Renal cortical epithelial cell (primary cell): ENCODE measurements at places on chromosomes 7 and 10. TPM values are rescaled to one million over a fixed set of nuclear protein-coding genes. Genes with fewer than 3 reads are reported as not detected.
A peak's percentile ranks its signal among the peaks of the same experiment; 100 is the strongest.

- DNase-seq = no peak
Observed at GRCh38 chr10:22833781-22834180, 94.1 kb upstream of the ARMC3 start.

- DNase-seq = no peak
Observed at GRCh38 chr7:20793694-20794394, 7.2 kb upstream of the SP8 start.

GRCh38 chr7:81693080-81693479 lies 76.8 kb downstream of the HGF start:
- no peak for DNase-seq

GRCh38 chr10:124131172-124131571 lies 37.8 kb upstream of the CHST15 start:
- no peak for DNase-seq

- DNase-seq = no peak
Observed at GRCh38 chr10:27258492-27258837, 17.9 kb upstream of the ACBD5 start.

- no peak for DNase-seq
Observed at GRCh38 chr7:12783421-12784095, 96.1 kb downstream of the ARL4A start.

DNA sequence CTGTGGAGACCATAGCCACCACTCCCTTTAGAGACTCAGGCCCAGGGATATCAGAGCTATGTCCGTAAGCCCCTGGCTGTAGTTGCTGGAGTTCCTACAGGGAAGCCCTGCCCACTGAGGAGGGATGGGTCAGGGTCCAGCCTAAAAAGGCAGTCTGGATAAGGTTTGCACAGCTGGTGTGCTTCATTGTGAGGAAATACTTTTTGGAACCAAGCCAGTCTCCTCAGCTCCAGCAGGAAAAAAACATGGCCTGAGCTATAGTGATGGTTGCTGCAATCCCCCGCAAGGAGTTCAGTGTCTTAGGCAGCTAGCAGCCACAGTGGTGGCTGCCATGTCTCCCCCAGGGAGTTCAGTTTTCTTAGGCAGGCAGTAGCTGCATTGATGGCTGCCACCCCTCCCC lies 52.6 kb upstream of the CYP2C8 start:
- peak; percentile 19 for DNase-seq

- DNase-seq = no peak
Observed at GRCh38 chr7:94741179-94741578, 85.2 kb upstream of the SGCE start.

Gene DAGLB
- 15.6 and 36.7 TPM in 2 replicates for total RNA-seq

Gene OR6B1
- not detected in 2 replicates for total RNA-seq

Gene FEZF1
- total RNA-seq = not detected in 2 replicates

Gene ARHGEF35
- total RNA-seq = 22.4 and 25.0 TPM in 2 replicates

Gene FGFR2
- 4.7 and 50.3 TPM in 2 replicates for total RNA-seq

Gene PLAC9
- total RNA-seq = not detected in 2 replicates

Gene LRRD1
- total RNA-seq = 0.05 TPM in 1 of 2 replicates, not detected in the other

Gene SYT15B
- 0.52 and 2.3 TPM in 2 replicates for total RNA-seq

Gene OR2A42
- 0.15 TPM in 1 of 2 replicates, not detected in the other for total RNA-seq

Gene LRRC17
- total RNA-seq = 1.1 and 2.6 TPM in 2 replicates
